Bone marrow (tissue), 2 donors: ENCODE measurements at places on chromosomes 3 and 15.

- DNase-seq, result no peak
Measured at GRCh38 chr15:73081321-73081958, 29.2 kb downstream of the NEO1 start.

GRCh38 chr3:107250221-107250620, 127.0 kb upstream of the CCDC54 start:
- DNase-seq, result no peak

DNA sequence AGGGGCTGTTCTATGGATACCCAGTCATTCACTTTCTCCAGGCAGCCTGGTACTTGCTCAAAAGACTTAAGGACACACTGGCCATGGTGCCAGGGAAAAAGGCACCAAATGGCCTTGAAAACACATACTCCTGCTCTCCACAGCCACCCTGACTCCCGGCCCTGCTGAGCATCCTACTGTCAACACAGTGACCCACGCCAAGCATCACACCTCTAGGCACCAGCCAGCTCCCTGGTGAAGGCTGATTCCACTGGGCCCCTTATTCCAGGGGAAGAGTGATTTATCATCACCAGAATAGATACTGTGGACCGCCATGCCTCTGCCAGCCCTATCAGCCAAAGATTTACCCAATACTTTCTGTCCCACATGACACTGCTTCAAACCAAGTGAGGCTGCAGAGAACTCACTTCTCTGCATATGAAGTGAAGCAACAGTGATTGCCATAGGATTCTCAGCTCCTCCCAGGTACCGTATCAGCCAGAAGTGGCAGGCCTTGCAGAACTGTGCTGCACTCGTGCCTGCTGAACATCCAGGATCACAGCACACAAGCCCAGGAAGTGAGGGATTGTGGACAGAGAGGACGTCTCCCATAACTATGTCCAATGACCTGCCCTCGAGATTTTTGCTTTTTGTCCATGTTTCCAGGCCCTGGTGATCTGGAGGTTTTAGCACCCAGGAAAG, 63.7 kb downstream of the WHAMM start:
- DNase-seq, result no peak

GRCh38 chr3:9497821-9498565, 55.6 kb downstream of the LHFPL4 start:
- no peak for DNase-seq

DNA sequence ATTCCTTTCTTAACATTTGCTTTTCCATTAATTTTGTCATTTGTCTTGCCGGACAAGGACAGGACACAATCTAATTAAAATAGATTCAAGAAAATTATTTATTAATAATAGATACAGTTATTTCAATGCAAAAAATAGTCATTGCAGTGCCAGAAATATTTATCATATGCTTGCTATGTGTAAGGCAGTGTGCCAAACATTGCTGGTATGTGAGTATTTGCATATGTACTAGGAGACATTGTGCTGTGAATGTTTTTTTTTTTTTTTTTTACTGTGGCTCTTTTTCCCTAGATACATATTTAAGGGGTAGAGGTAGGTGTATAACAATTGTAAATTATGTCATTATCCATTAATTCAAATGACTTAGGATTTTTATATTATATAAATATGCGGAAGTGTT, 23.3 kb downstream of the SPRED1 start:
- no peak for DNase-seq

GRCh38 chr3:81445712-81446111, 315.7 kb downstream of the GBE1 start:
- no peak for DNase-seq

DNA sequence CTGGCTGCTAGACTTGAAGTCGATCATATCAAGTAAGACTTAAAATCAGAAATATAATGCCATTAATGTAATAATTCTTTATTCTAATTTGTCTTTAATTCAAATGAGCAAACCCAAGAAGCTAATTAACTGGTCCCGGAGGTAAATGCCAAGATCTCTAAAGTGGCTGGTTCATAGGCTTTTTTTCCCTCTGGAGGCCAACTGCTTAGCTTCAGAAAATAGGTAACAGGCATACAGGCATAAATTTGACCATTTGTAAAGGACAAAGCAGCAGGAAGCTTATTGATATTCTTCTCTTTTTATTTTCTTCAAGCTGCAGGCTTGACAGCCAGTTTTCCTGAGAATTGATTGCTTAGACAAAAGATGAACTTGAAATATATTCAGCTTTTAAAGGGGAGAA, 158.6 kb upstream of the RAP2B start:
- DNase-seq, result no peak

- peak; percentile 76 for DNase-seq
Measured at GRCh38 chr15:73964736-73965093, 27.4 kb downstream of the STOML1 start.

- no peak for DNase-seq
Measured at GRCh38 chr3:62013951-62014350, 359.4 kb downstream of the FEZF2 start.

- DNase-seq, result no peak
Measured at GRCh38 chr15:90710436-90711027, 6.6 kb upstream of the BLM start.

GRCh38 chr3:178260887-178261565, 275.2 kb upstream of the KCNMB2 start:
- no peak for DNase-seq

- no peak for DNase-seq
Measured at GRCh38 chr3:182723596-182723995, 69.7 kb upstream of the ATP11B start.

DNA sequence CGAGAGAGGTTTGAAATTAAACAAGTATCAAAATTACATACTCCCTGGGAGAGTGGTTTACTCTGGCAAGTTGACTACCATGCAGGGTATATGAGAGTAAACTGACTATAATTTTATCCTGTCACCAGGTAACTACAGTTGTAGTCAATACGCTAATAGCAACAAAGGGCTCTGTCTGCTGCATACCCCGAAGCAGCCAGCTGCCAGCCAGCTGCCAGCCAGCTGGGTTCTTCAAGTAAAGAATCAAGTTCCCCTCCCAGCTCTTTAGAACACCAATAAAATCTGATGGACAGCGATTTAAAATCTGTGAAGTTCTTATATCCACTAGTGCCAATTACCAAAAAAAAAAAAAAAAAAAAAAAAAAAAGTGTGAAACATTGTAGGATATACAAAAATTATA, 417.7 kb upstream of the CFAP20DC start:
- DNase-seq, result no peak

DNA sequence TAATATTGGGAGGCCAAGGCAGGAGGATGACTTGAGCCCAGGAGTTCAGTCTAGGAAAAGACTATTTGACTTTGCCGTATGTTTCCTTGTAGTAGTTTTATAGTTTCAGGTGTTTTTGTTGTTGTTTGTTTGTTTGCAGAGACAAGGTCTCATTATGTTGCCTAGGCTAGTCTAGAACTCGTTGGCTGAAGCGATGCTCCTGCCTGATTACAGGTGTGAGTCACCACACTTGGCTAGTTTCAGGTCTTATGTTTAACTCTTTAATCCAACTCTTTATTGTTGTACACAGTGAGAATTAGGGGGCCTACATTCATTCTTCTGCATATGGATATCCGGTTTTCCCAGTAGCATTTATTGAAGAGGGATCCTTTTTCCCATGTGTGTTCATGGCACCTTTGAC, 32.0 kb downstream of the FAIM start:
- DNase-seq, result no peak

- DNase-seq, result no peak
Measured at GRCh38 chr15:71889385-71889784, 79.0 kb downstream of the NR2E3 start.

DNA sequence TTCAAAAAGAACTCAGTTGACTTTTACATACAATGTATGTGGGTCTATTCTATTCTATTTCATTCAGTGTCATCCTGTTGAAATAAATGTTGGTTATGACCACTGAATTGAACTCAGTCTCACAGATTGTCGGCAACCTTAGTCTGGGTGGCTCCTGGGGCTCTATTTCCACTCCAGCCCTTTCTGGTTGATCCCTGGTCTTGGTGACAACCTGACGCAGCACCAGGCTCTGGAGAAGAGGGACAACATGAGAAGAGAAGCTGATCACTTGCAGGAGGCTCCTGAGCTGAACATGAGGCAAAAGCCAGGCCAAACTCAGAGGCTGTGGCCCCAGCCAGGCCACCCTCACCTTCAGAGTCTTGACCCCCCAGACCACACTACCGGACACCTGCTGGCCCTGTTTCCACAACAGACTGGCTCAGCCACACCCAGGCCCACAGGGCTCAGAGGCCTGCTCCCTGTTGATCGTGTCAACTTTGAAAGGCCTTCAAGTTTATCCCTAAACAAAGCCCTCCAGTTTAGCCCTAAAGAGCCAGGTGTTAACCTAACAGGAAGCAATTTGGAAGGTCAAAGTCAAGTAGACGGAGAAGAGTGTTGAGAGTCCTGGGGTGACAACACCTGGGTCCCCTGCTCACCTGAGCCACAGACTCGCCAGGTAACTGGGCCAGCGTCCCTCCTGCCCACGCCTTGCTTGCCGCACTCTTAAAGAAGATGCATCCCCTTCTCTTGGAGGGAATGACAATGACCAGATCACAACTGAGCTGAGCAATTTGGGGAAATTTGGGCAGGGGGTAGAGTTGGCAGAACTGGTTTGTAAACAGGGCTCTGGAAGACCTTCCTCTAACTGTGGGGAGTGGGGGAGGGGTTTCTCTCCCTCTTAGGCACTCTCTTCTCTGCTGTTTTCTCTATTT, 15.4 kb upstream of the MUC20 start:
- DNase-seq, result no peak

DNA sequence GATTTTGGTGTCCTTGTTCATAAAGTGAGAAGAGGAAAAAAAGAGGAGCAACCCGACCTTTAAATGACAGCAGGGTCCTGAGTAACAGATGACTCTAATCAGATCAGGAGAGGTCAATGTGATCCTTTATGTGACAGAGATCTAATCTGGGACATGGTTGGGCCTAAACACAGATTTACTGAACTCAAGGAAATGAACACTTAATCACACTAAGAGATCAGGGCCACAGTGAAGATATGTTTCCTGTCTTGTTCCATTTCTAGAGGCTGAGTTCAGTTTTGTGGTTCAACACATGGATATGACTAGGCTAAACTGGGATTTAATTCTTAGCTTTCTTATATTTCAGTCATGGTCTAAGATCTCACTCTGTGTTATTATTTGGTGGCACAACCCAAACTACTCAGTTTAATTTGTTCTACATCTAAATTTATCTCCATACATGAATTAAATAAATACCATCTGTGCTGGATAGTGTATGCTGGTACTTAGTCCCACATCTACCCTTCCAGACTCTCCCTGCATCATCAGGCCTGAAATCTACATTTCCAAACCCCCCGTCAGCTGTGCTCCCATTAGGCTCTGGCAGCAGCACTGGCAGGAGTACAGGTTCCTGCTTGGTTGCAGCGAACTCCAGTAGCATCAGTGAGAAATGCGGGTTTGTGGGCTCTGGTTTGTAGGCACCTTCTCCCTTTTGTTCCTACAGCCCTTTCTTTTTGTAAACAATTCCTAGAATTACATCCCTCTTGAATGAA, 22.6 kb downstream of the SFMBT1 start:
- no peak for DNase-seq

DNA sequence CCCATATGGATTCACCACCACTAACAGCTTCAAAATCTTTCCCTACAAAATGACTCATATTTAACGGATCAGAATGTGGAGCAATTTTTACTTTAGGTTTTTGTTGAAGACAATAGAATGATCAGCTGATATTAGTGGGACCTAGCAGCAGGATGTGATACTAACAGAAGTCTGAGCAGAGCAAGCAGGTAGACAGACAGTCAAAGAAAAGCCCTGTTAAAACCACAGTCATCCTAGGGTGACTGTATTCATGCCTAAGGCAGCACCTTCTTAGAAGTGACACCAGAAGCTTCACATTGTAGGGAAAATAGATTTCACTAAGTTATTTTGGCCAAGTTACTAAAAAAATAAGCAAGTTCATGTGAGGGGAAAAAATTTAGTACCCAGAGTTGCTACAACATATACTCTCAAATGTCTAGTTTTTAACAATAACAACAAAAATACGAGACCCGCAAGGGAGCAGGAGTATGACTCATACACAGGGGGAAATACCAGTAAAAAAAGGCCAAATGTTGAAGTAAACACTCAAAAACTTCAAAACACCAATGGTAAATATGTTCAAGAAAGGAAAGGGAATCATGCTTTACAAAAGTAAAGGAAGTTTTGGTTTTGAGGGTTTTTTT, 590.9 kb downstream of the EPHA3 start:
- DNase-seq, result no peak

- no peak for DNase-seq
Measured at GRCh38 chr15:36218991-36219390, 360.4 kb upstream of the CDIN1 start.

DNA sequence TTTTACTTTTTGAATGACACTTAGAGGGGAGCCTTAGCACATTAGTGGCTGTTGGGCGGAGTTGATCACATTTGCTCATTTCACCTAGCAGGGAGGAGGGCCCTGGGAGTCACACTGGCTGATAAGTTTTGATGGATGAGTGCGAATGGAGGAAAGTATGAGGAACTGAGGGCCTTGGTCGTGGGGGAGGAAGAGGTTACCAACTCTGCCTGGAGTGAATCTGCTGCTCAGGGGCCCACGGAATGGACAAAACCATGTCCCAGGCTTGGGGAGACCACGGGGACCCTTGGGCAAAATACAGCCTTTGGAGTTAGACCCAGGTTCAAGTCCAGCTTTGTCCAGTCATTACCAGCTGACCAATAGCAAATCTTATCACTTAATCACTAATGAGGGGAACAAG, 5.1 kb upstream of the FLNB start:
- no peak for DNase-seq

- DNase-seq, result no peak
Measured at GRCh38 chr15:88658972-88659931, 20.4 kb downstream of the ISG20 start.

DNA sequence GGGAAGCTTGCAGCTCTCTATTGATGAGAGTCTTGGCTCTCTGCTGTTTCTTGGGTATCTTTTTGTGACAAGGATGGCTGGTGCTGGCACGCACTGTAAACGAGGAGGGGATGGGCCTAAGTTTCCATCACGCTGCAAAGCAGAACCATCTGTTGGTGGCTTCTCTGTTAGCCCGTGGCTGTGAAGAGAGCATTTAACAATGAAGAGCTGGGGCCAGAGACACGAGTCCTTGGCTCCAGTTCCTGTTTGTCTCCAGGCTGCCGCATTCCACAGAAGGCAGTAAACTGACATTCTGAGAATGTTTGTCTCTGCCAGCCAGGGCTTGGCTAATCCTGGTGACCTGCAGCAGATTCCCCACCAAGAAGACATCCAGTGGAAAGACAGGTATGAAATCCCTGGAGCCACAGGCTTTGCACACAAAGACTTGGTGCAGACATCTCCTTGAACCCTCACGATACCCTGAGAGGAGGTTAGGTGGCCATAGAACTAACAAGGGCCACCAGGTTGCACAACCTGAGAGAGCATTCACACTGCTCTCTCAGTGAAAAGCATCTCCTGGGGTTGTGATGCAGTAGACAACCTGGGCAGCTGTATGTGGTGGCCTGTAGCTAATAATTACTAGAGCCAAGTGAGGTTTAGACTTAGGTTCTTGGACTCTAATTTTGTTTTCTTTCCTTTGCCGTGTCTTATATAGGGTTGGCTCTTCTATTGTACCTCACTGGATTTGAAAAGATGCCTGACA, 130.9 kb downstream of the ASB7 start:
- DNase-seq, result no peak

DNA sequence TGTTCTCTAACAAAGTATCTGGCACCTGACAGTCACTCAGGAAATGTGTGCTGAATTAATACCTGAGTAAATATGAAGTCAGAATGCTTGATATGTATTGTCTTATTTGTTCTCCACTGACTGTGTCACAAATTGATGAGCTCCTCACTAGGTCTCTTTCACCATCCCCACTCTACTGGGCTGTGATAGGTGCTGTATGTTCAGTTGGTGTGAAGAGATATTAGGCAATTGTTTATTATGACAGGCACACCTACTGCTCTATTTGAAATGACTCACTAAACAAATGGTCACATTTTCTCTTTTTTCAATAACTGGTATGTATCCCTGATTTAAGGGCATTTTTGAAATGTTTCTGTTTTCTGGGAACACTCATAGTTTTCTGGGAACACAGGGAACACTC, 25.2 kb upstream of the CCDC39 start:
- DNase-seq, result no peak
